Neural progenitor cell (in vitro differentiated cells): ENCODE measurements at places on chromosomes 6 and 20.

DNA sequence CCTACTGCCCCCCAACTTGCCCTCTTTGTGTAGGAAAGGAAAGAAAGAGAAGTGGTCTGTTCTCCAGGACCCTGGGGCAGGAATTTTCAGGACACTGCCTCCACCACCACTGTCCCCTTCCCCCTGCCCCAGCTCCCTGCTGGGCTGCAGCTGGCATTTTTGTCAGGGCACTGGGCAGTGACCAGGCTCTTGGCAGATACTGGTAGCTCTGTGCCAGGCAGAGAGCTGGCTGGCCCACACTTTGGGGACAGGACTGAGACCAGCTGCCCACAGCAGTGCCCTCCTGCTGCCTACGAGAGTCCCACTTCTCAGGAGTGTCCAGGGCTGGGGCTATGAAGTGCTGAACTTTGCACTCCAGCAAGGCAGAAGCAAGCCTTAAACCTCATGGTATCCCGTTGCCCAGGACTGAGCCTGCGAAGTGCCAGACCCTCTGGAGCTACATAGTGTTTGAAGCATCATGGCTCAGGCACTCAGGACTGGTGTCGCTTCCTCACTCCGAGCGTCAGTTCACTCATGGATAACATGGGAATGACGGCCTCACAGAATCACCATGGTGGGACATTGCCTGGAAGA, 19.3 kb downstream of the SLC13A3 start:
- H3K27me3 ChIP-seq: no peaks in the 10 kb centered on the region
- no peaks in the 10 kb centered on the region for H3K36me3 ChIP-seq
- H3K4me1 ChIP-seq: peaks cover 13% of the 10 kb centered on the region
- no peak for DNase-seq

DNA sequence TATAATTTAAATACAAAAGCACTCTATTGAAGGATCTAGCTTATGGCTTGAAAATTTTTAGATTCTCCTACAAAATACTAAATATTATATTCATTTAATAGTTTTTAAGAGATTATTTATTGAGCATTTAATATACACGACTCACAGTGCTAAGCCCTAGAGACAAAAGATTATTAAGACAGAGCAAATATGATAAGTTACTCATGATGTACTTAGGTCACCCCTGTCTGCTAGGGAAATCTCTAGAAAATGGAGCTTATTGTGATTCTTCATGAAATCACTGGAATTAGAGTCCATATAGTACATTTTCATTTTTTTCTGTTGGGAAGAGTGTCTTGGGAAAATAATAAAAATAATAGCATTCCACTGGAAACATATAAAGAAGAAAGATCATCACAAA, 37.8 kb downstream of the BEND6 start:
- H3K4me1 ChIP-seq: no peaks in the 10 kb centered on the region
- no peaks in the 10 kb centered on the region for H3K36me3 ChIP-seq
- H3K27me3 ChIP-seq: no peaks in the 10 kb centered on the region
- H3K4me3 ChIP-seq: no peak overlapping the region

DNA sequence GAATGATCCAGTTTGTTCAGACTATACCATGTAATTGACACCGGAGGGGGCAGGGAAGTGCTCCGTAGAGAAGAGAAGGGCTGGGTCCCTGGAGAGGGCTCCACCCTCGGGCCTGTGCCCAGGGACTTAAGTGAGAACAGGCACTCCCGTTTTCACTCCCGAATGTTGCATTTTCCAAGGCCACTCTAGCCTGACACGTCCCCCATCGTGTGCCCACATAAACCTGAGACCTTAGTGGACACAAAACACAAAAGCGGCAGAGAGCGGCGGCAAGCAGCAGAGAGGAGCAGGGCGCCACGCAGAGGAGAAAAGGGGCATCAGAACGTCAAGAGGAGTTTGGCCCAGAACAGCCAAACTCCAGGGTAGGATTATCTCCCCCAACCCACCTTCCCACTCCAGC, 1405.1 kb downstream of the GRIK2 start:
- peak; percentile 75 for DNase-seq
- no peaks in the 10 kb centered on the region for H3K4me1 ChIP-seq
- no peak overlapping the region for H3K27ac ChIP-seq

GRCh38 chr20:63323357-63323981, 30.5 kb downstream of the COL20A1 start:
- no peak overlapping the region for H3K4me3 ChIP-seq
- no peak for DNase-seq
- H3K27me3 ChIP-seq: peaks cover 14% of the 10 kb centered on the region

- no peaks in the 10 kb centered on the region for H3K27me3 ChIP-seq
- H3K4me3 ChIP-seq: no peak overlapping the region
- H3K27ac ChIP-seq: no peak overlapping the region
- peak; percentile 63 for DNase-seq
Measured at GRCh38 chr6:105087571-105088211, 92.1 kb downstream of the POPDC3 start.

DNA sequence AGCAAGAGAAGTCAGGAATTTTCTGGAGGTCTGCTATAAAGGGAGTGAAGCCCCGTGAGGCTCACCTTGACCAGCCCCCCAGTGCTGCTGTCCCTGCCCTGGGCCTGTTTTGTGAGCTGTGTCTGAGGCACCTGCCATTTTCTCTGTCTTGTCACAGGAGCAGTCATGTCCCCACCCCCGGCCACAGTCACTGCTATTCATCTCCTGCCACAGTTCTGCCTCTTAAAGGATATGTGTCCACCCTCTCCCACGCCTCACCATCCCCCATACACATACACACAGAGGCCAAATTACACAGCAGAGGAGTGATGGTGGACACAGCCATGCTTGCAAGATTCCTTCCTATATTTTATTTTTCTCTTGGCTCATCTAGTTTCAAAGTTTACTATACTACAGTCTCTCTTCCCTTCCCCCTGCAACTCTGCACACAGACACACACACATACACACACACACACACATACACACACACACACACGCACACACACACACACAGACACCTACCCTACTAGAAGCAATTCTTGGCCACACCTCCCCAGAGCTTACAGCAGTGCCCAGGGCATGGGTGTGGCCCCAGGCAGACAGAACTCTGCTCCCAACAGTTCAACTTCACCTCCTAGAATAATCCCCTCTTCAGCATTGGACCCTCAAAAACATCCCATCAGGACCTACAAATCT, 68.7 kb upstream of the TAB2 start:
- no peak overlapping the region for H3K27ac ChIP-seq
- H3K4me1 ChIP-seq: no peaks in the 10 kb centered on the region
- no peak for DNase-seq
- no peak overlapping the region for H3K4me3 ChIP-seq
- no peaks in the 10 kb centered on the region for H3K27me3 ChIP-seq

DNA sequence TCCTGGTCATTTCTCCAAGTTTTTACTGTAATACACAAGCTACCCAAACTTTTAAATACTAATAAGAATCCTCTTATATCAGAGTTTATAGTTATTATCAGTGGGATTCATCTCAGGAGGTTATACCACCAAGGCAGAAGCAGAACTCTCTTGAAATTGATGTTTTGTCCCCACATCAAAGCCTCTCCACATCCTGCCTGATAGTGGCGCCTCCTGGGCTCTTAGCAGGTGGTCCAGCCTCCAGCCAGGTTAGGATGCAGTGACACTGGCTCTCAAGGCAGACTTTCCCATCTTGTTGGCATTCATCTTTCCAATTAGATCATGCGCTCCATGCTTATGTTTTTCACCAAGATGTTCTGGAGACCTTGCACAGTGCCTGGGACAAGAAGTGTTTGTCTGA, 81.8 kb upstream of the INSM1 start:
- no peaks in the 10 kb centered on the region for H3K4me1 ChIP-seq
- H3K36me3 ChIP-seq: no peaks in the 10 kb centered on the region
- H3K27me3 ChIP-seq: no peaks in the 10 kb centered on the region

- no peaks in the 10 kb centered on the region for H3K4me1 ChIP-seq
- no peaks in the 10 kb centered on the region for H3K36me3 ChIP-seq
- no peak overlapping the region for H3K4me3 ChIP-seq
- DNase-seq: no peak
Measured at GRCh38 chr6:17530321-17530835, 69.7 kb upstream of the FAM8A1 start.

- H3K4me1 ChIP-seq: peaks cover 19% of the 10 kb centered on the region
- no peak overlapping the region for H3K4me3 ChIP-seq
- H3K27ac ChIP-seq: no peak overlapping the region
- no peak for DNase-seq
Measured at GRCh38 chr6:63661769-63662168, 26.2 kb downstream of the PHF3 start.

- no peak overlapping the region for H3K27ac ChIP-seq
- no peaks in the 10 kb centered on the region for H3K27me3 ChIP-seq
- no peak for DNase-seq
- H3K4me3 ChIP-seq: no peak overlapping the region
- peaks cover 31% of the 10 kb centered on the region for H3K4me1 ChIP-seq
Measured at GRCh38 chr20:9021699-9022098, 47.2 kb upstream of the PLCB4 start.

- no peak overlapping the region for H3K27ac ChIP-seq
- no peak overlapping the region for H3K4me3 ChIP-seq
- peaks cover 16% of the 10 kb centered on the region for H3K4me1 ChIP-seq
- no peak for DNase-seq
- no peaks in the 10 kb centered on the region for H3K27me3 ChIP-seq
Measured at GRCh38 chr6:169190144-169190584, 63.5 kb downstream of the THBS2 start.

GRCh38 chr20:14986026-14986655, 648.7 kb upstream of the FLRT3 start:
- H3K36me3 ChIP-seq: no peaks in the 10 kb centered on the region
- H3K27me3 ChIP-seq: no peaks in the 10 kb centered on the region
- H3K4me3 ChIP-seq: no peak overlapping the region
- H3K4me1 ChIP-seq: no peaks in the 10 kb centered on the region
- no peak overlapping the region for H3K27ac ChIP-seq

DNA sequence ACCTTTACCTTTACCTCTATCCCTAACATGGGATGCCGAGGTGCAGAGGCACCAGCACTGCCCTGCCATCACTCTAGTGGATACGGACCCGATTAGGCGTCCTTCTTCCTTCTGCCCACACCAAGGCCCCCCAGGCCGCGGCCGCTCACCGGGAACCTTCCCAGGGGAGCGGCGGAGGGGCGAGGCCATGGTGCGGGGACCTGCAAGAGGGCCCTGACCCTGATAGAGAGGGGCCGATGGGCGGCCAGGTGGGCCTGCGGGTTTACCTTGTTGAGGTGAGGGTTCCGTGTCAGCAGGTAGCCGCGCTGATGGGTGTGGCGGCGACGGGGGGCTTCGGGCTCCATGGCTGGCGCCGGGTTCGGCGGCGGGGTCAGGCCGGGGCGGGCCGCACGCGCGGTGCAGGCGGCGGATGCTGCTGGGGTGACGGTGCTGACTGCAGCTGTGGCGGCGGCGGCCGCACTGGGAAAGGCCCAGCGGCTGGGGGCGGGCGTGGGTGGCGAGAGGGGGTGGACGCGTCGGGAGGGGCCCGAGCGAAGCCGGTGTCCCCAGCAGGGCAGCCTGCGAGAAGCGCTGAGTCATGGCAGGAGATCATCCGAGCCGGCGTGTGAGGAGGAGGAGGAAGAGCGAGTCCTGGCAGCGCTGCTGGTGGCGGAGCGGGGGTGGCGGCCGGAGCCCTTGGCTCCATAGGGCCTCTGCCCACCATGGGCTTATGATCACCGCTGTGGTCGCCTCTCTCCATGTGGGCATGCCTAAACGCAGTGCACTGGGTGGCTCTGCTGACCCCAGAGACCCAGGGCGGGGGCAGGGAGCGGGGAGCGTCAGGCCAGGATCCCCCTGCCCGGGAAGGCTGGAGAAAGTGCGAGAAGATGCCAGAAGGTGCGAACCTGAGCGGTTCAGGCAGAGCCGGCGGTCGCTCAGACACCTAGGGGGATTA, at the start of gene ME1:
ME1 (minus strand) TSS at position 441 of the 934 bp plus-strand sequence; CDS start at position 344, 97 bp downstream.
- H3K36me3 ChIP-seq: no peaks in the 10 kb centered on the region
- H3K27me3 ChIP-seq: peaks cover 18% of the 10 kb centered on the region
- peak; percentile 86 for DNase-seq

DNA sequence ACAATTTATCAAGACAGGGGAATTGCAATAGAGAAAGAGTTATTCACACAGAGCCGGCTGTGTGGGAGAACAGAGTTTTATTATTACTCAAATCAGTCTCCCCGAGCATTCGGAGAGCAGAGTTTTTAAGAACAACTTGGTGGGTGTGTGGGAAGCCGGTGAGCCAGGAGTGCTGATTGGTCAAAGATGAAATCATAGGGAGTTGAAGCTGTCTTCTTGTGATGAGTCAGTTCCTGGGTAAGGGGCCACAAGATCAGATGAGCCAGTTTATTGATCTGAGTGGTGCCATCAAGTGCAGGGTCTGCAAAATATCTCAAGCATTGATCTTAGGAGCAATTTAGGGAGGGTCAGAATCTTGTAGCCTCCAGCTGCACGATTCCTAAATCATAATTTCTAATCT, 50.0 kb upstream of the ECI2 start:
- peaks cover 4% of the 10 kb centered on the region for H3K36me3 ChIP-seq
- H3K4me1 ChIP-seq: peaks cover 6% of the 10 kb centered on the region

- DNase-seq: no peak
- no peaks in the 10 kb centered on the region for H3K4me1 ChIP-seq
- no peaks in the 10 kb centered on the region for H3K27me3 ChIP-seq
Measured at GRCh38 chr20:53522696-53523095, 70.9 kb downstream of the ZNF217 start.

- peaks cover 5% of the 10 kb centered on the region for H3K4me1 ChIP-seq
- DNase-seq: peak; percentile 50
Measured at GRCh38 chr20:1184638-1185315, at the start of gene TMEM74B. TSS of gene TMEM74B (minus strand) at chr20:1184981. CDS start at chr20:1183801, 1,180 bp downstream.

DNA sequence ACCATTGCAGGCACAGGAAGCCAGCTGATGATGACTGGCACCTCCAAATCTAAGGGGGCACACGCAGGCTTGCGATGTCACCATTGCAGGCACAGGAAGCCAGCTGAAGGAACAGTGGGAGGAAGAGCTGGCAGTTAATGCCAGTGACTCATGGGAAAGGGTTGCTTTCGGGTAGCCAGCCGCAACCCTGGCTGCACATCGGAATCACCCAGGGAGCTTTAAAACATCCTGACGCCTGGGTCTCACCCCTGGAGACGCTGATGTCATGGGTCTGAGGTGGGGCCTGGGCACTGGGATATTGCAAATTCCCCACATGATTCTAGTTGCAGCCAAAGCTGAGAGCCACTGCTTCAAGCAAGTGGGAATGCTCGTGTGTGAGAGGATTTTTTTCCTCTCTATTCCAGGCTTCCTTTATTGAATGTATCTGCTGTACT, 16.1 kb upstream of the CCN6 start:
- H3K27me3 ChIP-seq: peaks cover under 1% of the 10 kb centered on the region
- no peak for DNase-seq
- no peaks in the 10 kb centered on the region for H3K36me3 ChIP-seq
- no peak overlapping the region for H3K4me3 ChIP-seq
- H3K4me1 ChIP-seq: no peaks in the 10 kb centered on the region

DNA sequence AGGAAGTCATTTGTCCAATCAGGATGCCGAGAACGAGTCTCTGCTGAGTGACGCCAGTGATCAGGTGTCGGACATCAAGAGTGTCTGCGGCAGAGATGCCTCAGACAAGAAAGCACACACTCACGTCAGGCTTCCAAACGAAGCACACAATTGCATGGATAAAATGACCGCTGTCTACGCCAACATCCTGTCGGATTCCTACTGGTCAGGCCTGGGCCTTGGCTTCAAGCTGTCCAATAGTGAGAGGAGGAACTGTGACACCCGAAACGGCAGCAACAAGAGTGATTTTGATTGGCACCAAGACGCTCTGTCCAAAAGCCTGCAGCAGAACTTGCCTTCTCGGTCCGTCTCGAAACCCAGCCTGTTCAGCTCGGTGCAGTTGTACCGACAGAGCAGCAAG, 281.5 kb downstream of the TSHZ2 start:
- no peaks in the 10 kb centered on the region for H3K27me3 ChIP-seq
- no peaks in the 10 kb centered on the region for H3K36me3 ChIP-seq
- H3K4me1 ChIP-seq: peaks cover 36% of the 10 kb centered on the region
- DNase-seq: no peak
- H3K27ac ChIP-seq: no peak overlapping the region
- no peak overlapping the region for H3K4me3 ChIP-seq
